ENCODE measurements at places on chromosomes 1 and 21.

DNA sequence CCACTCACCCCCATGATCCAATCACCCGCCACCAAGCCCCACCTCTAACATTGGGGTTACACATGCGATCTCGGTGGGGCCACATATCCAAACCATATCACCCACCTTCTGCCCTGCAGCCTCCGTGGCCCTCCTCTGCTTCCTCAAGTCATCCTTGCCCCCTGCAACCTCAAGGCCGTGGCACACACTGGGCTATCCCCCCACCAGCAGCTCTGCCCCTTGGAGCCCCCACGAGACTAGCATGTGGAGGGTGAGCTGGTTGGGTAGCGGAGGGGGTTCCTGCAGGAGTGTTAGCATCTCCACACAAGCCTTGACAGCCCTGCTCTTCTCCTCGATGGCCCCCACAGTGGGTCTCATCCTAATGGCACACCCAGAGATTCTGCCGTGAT, 100.8 kb downstream of the TOMM20 start:
- no peak for DNase-seq

GRCh38 chr1:163055005-163055404, 14.2 kb upstream of the RGS4 start:
- DNase-seq: no peak

GRCh38 chr1:107617921-107618320, 347.1 kb downstream of the VAV3 start:
- no peak for DNase-seq

DNA sequence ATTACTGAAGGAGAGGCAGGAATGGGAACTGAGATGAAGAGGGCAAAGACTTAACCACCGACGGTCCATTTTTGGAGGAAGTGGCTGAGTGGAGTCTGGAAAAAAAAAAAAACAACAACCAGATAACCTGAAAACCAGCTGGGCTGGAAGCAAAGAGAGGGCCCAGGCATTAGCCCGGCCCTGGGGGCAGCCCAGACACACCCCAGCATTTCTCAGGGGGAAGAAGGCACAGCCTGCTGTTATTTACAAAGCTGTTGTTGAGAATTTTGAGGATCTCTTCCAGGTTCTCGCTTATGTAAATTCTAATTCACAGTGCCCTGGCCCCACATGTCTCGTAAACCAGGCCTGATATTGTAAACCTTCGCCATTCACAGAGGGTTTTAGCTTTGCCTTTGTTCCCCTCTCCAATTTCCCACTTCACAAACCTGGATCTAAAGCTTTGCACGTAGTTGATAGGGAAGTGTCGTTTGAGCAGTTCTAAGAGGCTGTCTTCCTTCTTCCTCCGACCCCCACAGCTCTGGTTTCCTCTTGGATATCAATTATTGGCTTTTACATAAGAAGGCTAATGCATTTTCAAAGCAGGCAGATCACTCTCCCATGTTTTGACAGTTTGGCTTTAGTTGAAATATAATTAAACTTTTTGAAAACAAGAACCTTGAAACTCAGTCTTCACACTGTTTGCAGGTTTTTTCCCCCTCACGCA, 161.8 kb upstream of the IRF2BP2 start:
- no peak for DNase-seq

- DNase-seq: no peak
Observed at GRCh38 chr1:244497805-244498204, 36.7 kb downstream of the CATSPERE start.

DNA sequence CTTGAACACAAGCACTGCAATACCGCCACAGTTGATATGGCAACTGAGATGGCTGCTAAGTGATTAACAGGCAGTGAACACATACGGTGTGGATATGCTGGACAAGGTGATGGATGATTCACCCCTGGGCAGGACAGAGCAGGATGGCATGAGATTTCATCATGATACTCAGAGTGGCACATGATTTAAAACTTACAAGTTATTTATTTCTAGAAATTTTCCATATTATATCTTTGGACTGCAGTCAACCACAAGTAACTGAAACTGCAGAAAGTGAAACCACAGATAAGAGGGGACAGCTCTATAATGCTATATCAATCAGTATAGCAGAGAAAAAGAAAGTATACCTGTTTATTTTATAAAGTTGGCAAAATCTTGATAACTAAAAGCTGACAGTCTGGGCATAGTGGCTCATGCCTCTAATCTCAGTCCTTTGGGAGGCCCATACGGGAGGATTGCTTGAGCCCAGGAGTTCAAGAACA, 47.9 kb downstream of the PHACTR4 start:
- DNase-seq: no peak
